A549 treated with CpdA at 1 μM for 4 hours (cell line): ENCODE measurements at places on chromosomes 16 and 17. TPM values are rescaled to one million over a fixed set of nuclear protein-coding genes. Genes with fewer than 3 reads are reported as not detected.

Gene STX1B
- 1.4 to 2.2 TPM (median 1.7 TPM) in 5 replicates for total RNA-seq

Gene GNG13
- total RNA-seq: not detected in 5 replicates

Gene CA5A
- total RNA-seq: not detected in 5 replicates

Gene SLC5A11
- 0.45 to 0.72 TPM (median 0.64 TPM) in 5 replicates for total RNA-seq

Gene KRTAP4-1
- 0.07 to 0.56 TPM (median 0.26 TPM) in 4 of 5 replicates, not detected in the other for total RNA-seq

Gene TMEM94
- total RNA-seq: 39.9 to 52.6 TPM (median 48.8 TPM) in 5 replicates

Gene NAGLU
- total RNA-seq: 31.1 to 46.8 TPM (median 42.4 TPM) in 5 replicates

Gene SBK1
- total RNA-seq: 0.22 to 0.38 TPM (median 0.32 TPM) in 5 replicates

Gene MGAT5B
- 17.4 to 24.1 TPM (median 23.1 TPM) in 5 replicates for total RNA-seq

Gene CHST5
- total RNA-seq: 0.03 TPM in 1 of 5 replicates, not detected in the others

Gene CLEC3A
- not detected in 5 replicates for total RNA-seq

Gene CBX4
- total RNA-seq: 24.2 to 33.8 TPM (median 32.2 TPM) in 5 replicates

Gene SHISA9
- 0.02 to 0.14 TPM (median 0.02 TPM) in 3 of 5 replicates, not detected in the others for total RNA-seq

Gene STX4
- total RNA-seq: 62.0 to 77.3 TPM (median 76.2 TPM) in 5 replicates

Gene UMOD
- not detected in 5 replicates for total RNA-seq

Gene CSNK1D
- 146 to 164 TPM (median 156 TPM) in 5 replicates for total RNA-seq

Gene AANAT
- total RNA-seq: 0.25 to 0.50 TPM (median 0.31 TPM) in 4 of 5 replicates, not detected in the other

Gene ZCCHC14
- total RNA-seq: 7.2 to 10.9 TPM (median 9.2 TPM) in 5 replicates

Gene TEKT1
- total RNA-seq: 0.07 to 0.08 TPM in 2 of 5 replicates, not detected in the others

Gene PDILT
- total RNA-seq: not detected in 5 replicates

Gene PRCD
- total RNA-seq: 0.02 TPM in 1 of 5 replicates, not detected in the others

Gene PYDC1
- not detected in 5 replicates for total RNA-seq

Gene BMERB1
- 70.6 to 109 TPM (median 86.2 TPM) in 5 replicates for total RNA-seq

Gene VASN
- 6.0 to 8.4 TPM (median 8.1 TPM) in 5 replicates for total RNA-seq

Gene ASPHD1
- 20.9 to 30.7 TPM (median 28.3 TPM) in 5 replicates for total RNA-seq

Gene ASGR2
- total RNA-seq: 0.24 TPM in 1 of 5 replicates, not detected in the others

Gene MTHFSD
- total RNA-seq: 10.3 to 12.4 TPM (median 11.3 TPM) in 5 replicates

Gene EVI2B
- total RNA-seq: 0.11 to 0.17 TPM (median 0.14 TPM) in 4 of 5 replicates, not detected in the other

Gene SYT17
- total RNA-seq: 9.7 to 13.3 TPM (median 11.9 TPM) in 5 replicates

Gene SOX15
- total RNA-seq: 0.22 to 0.72 TPM (median 0.37 TPM) in 5 replicates

Gene CUEDC1
- 47.4 to 55.3 TPM (median 51.3 TPM) in 5 replicates for total RNA-seq

Gene GRAPL
- not detected in 5 replicates for total RNA-seq

Gene NPEPPS
- total RNA-seq: 57.2 to 91.0 TPM (median 66.9 TPM) in 5 replicates

Gene TBX21
- total RNA-seq: 0.05 to 0.07 TPM (median 0.07 TPM) in 4 of 5 replicates, not detected in the other

Gene PPY
- total RNA-seq: not detected in 5 replicates

Gene B4GALNT2
- 0.29 to 0.70 TPM (median 0.51 TPM) in 5 replicates for total RNA-seq

Gene SERPINF2
- 1.3 to 2.2 TPM (median 2.0 TPM) in 5 replicates for total RNA-seq

Gene NLGN2
- 14.2 to 20.2 TPM (median 17.0 TPM) in 5 replicates for total RNA-seq

Gene SLC52A1
- total RNA-seq: 0.34 to 1.0 TPM (median 0.72 TPM) in 5 replicates
